Adipocyte (in vitro differentiated cells): ENCODE measurements at places on chromosomes 1 and 21.

DNA sequence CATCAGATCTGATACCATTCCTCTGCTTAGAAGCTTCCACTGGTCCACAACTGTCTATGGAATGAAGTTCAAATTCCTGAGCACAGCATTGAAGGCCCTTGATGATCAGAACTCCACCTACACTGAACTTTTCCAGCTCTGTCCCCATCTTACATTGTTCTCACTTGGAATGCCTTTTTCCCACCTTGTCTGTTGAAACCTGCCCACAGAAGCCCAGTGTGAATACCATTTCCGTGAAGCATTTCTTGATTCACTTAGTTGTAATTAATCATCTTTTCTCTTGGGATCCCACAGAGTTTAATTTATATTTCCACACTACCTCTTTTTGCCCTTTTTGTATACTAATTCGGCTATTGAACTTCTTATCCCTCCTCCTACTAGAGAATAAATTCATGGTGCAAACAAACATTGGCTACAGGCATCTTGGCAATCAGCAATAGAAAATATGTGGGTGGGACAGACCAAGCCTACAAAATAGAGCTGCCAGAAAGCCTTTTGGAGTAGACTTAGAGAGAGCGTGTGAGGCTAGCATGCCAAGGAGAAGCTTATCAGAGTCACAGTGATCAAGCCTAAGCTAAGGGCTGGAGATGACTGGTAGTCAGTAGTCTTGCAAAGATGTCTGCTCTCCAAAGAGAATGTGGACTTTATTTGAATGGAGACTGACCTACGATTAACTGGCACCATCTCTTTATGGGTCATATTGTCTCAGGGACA, 26.1 kb downstream of the NHLH2 start:
- DNase-seq: no peak

DNA sequence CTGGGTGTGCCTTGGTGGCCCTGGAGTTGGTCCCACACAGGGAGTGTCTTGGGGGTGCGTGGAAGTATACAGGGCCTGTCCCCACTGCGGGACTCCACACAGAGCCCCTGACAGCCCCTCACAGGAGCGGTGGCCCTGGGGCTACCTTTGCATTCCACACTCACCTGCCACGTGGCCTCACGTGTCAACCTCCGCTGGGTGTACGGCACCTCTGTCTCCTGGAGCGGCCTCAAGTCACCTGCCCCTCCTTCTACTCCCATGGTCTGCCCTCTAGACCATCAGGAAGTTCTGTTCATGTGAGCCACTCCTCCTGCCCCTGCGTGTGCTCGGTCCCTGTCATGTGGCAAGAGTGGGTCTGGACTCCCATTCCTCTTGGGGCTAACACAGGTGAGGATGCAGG, 58.6 kb downstream of the FAAP20 start:
- DNase-seq: no peak

DNA sequence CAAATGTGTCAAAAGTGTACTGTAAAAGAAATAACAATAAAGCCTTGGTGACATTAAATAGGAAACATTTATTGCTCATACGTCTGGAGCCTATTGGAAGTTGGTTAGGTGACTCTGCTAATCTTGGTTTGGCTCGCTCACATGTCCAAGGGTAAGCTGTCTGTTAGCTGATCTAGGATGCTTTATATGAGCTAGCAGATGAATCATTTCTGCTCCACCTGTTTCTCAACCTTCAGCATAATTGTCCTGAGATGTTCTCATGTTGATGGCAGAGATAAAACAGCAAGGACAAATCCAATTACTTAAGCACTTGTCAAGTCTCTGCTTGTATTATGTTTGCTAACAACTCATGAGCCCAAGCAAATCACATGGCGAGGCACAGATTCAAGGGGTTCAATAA, 56.0 kb upstream of the CD53 start:
- no peak for DNase-seq

- DNase-seq: no peak
These were observed 2.3 kb downstream of the ZBTB37 start for GRCh38 chr1:173870252-173871075.

DNA sequence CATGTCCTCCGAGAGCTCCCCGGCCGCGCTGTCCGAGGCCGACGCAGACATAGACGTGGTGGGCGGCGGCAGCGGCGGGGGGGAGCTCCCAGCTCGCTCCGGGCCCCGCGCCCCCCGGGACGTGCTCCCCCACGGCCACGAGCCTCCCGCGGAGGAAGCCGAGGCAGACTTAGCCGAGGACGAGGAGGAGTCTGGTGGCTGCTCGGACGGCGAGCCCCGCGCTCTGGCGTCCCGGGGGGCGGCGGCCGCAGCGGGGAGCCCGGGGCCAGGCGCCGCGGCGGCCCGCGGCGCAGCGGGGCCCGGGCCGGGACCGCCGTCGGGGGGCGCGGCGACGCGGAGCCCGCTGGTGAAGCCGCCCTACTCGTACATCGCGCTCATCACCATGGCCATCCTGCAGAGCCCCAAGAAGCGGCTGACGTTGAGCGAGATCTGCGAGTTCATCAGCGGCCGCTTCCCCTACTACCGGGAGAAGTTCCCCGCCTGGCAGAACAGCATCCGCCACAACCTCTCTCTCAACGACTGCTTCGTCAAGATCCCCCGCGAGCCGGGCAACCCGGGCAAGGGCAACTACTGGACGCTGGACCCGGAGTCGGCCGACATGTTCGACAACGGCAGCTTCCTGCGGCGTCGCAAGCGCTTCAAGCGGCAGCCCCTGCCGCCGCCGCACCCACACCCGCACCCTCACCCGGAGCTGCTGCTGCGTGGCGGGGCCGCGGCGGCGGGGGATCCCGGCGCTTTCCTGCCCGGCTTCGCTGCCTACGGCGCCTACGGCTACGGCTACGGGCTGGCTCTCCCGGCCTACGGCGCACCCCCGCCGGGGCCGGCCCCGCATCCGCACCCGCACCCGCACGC, 547 bp downstream of the FOXD2 start:
- DNase-seq: no peak

DNA sequence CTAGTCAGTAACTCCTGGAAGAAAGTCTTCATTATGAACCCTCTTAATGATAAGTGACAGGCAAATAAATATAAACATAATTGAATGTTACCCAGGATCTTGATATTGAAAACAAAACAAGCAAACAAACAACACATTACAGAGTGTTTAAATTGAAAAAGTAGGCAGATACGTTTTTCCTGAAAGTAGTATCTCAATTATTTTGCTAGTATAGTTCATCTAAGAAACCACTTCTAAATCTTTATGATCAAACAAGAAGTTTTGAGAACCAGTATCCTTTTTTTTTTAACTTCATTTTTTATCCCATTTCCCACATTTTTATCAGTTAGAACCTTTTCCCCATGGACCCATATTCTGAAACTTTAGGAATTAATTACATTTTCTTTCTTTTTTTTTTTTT, 3.7 kb upstream of the WDR47 start:
- DNase-seq: no peak

DNA sequence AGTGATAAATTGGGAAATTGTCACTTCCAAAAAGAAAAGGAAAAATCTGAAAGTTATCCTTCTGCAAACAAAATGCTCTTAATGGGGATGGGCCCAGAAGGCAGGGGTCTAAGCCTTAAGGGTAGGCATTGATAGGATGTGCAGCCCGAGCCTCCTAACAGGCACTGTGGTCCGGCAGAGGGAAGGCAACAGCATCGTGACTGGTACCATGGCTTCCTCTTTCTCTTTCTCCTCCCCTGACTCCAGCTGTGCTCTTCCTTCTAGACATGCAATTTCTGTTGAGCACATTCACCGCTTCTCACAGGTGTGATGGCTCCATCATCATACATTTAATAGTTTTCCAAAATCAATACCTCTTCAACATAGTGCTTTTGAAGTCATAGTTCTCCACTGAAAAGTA, 91.5 kb downstream of the SELENOF start:
- DNase-seq: no peak

DNA sequence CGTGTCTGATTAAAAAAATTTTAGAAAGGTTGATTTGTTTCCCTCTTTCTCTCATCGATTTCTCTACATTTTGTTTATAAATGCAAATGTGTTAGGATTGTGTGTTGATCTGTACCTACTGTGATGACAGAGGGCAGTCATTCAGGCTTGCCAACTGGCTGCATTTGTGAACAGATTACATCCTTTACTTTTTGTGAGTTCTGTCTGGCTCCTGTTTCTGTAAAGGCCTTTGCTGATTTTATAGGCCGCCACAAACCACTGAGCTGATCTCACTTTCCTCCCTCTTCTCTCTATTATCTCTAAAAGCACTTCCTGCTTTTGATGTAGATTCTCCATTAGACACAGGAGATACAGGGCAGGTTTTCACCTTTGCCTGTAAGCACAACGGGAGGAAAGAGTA, 106.8 kb downstream of the ESRRG start:
- no peak for DNase-seq

- peak; percentile 74 for DNase-seq
These were observed 14.1 kb downstream of the HENMT1 start for GRCh38 chr1:108646648-108647269.

- no peak for DNase-seq
These were observed 11.3 kb upstream of the LACTBL1 start for GRCh38 chr1:22983944-22984343.

GRCh38 chr1:194300776-194301175, 1114.4 kb upstream of the B3GALT2 start:
- no peak for DNase-seq

- DNase-seq: no peak
These were observed 4.3 kb upstream of the FUCA1 start for GRCh38 chr1:23872421-23872820.

- no peak for DNase-seq
These were observed 131.5 kb downstream of the PLPP3 start for GRCh38 chr1:56447823-56448222.

DNA sequence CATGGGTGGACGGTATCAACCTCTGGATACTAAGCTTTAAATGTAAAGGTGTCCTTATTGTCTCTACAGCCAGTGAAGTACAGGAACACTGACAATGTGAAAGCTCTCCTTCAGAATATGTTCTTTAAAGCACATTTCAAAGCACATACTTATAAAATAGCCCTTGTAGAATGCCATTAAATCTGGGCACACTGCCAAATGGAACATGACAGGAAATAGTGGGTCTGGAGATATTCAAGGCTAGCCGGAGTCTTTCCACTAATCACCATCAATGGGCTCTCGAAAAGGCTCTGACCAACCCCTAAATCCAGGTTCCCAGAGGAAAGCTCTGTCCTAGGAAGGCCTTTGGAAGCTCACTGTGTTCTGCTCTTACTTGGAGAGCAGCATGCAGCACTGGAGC, 46.6 kb downstream of the PLD5 start:
- no peak for DNase-seq

DNA sequence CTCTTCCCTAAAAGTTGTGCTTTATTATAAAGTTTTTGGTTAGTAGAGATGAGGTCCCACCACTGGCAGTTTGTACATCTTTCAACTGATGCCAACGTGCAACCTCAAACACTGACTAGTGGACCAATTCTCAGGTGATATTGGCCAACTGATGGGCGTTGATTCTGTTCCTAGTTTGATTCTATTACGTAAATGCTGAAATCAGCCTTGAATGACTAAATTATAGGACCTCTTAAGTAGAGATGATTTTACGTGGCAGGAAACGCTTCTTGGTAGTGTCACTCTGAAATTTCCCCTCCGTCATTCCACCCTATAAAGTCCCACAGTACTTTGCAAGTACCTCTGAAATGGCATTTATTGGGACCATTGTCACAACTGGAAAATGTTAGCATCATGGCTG, 8.8 kb upstream of the FNDC7 start:
- DNase-seq: no peak

DNA sequence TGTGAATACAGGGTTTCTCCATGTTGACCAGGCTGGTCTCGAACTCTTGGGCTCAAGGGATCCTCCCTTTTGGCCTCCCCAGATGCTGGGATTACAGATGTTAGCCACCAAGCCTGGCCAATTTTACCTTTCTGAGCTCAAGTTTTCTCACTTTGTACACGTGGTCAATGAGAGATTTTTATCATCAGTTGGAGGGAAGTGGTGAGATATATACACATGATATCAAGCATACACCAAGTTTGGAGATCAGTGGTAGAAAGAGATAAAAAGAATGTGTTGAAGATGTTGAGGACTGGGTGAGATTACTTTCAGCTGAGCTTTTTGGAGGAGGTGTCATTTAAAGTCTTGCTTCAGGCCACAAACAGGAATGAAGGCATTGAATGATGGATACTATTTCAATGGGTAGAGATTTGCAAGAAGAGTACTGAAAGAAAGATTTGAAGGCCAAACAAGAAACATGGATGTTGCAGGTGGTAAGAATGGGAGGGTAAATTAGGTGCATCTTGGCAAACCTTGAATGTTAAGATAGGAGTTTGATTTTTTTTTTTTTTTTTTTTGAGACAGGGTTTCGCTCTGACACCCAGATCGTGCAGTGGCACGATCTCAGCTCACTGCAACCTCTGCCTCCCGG, 3.0 kb upstream of the SESN2 start:
- no peak for DNase-seq

- DNase-seq: no peak
These were observed 616 bp upstream of the LAX1 start for GRCh38 chr1:203764105-203765028.

- DNase-seq: peak; percentile 84
These were observed 1.9 kb downstream of the TAGLN2 start for GRCh38 chr1:159923203-159924024.

GRCh38 chr1:228463559-228464455, 23.4 kb upstream of the RNF187 start:
- peak; percentile 19 for DNase-seq

GRCh38 chr1:218459450-218459849, 114.3 kb downstream of the TGFB2 start:
- DNase-seq: peak; percentile 3

DNA sequence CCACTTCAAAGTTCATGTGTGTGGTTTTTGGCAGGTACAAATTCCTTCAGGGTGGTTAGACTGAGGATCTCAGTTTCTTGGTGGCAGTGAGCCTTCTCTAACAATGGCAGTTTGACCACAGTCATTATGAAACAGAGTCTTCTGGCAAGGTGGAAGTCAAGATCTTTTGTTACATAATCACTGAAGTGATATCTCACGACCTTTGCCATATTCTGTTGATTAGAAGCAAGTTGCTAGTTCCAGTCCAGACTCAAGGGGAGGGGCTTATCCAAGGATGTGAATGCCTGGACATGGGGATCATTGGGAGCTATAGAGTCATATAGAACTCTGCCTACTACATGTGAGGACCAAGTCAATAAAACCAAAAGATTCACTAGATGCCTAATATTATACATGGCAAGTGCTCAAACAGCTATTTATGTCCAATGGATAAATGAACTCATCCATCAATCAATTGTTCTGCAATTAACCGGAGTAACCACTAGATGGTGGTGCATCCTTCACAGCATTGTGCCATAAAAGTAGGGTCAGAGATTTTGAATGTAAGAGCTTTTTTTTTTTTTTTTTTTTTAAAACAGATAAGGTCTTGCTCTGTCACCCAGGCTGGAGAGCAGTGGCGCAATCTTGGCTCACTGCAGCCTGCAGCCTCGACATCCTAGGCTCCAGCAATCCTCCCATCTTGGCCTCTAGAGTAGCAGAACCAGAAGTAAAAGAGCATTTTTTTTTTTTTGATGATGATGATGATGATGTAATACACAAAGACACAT, 131.9 kb downstream of the CRB1 start:
- DNase-seq: peak; percentile 58
